Lung (tissue), 17 donors: ENCODE measurements at places on chromosomes 2 and 18. TPM values are rescaled to one million over a fixed set of nuclear protein-coding genes. Genes with fewer than 3 reads are reported as not detected.

DNA sequence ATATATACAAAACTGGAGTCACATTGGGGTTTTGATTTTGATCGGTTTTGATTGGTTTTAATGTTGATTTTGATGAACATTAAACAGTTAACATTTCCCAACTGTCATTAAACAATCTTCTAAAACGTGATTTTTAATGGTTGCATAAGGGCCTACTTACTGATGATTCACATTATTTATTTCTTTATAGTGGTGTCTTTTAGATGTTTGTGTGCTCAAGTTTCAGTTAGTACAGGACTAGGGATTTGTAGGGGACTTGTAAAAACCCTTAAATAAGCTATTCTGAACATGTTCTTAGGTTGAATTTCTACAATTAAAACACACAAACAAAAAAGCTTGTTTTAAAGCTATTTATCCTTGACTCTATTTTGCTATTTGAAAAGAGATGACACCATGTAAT, 61.6 kb downstream of the TTC21B start:
- DNase-seq: no peak

DNA sequence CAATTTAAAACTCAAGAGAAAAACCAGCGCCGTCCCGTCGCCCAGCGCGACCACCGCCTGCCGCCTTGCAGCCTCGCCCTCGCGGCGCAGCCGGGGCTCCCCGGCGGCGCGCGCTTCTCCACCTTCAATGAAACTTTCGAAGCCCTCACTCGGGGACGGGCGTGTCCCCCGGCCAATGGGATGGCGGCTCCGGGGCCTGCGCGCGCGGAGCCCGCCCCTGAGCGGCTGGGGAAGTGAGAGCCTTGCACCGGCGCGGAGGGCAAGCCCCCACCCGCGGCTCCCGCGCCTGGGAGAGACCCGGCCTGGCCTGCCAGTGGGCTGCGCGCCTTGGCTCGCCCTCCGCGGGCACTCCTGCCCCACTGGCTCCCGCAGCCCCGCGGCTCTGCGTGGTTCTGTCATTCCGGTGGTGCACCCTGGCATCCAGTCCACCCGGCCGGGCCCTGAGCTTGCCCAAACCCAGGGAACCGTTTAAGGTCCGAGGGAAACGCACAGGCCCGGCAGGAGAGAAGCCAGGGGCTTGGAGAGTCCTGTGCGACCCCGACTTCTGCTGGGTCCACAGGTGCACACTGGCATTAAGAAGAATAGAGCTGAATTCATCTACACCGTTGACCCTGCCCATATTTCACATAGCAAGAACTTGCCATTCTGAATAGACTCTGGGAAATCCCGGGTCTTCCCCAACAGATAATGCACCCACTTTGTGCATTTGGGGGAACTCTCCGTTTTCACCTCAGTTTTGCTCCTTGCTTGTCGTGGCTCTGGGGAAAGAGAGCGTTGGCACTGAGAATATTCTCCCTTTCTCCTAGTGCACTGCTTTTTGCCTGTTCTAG, at the start of gene PIEZO2:
TSS of gene PIEZO2 (minus strand) at position 129 of the 830 bp plus-strand sequence. CDS start 981 bp downstream, outside the sequence.
- DNase-seq: peak; percentile 92

DNA sequence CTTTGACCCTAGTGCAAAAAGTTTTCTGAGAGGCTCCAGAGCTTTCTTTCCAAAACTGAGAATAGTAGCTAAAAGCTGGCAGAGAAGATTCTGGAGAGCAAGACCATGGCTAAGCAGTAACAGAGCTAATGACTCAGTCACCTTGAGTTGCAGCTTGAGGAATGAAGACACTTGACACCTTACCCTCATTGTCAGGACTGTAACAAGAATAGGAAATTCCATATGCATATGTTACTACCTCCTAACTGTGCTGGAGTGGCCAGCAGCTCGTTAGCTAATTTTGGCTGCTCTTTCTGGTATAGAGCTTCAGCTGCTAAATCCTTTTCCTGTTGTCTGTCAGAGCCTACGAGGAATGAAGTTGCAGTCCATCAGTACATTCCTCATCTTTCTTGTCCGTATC, 68.6 kb upstream of the LHCGR start:
- no peak for DNase-seq

DNA sequence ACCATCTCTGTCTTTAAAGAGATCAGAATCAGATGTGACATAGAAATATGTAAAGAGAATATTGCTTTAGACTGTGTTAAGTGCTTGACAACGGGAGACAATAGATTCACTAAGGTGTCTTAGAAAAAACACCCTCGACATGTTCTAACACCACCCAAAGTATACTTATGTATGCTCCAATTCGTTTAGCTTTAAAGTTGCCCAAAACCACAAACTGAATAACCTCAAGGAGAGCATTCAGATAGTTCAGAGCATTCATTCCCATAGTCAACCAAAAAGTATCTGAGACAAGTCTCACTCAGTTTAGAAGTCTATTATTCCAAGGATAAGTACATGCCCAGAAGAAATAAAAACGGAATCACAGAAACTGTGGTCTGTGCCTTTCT, 96.4 kb downstream of the KYNU start:
- DNase-seq: no peak

DNA sequence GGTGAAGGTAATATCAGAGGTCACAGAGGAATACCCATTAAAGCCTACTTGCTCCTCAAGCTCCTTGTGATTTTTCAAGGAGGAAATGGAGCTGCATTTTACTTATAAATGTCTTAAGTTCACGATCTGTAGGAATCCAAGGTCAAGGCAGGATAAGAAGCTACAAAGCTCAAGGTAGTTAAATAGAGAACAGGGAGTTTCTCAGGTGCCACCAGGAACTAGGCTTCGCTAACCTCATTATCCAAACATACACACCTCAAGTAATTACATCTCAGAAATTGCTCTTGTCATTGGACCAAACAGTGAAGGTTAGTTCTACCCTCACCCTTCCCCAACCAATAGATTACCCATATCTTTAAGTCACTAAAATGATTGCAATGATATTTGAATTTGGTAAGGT, 317.4 kb upstream of the HNRNPA3 start:
- DNase-seq: no peak

DNA sequence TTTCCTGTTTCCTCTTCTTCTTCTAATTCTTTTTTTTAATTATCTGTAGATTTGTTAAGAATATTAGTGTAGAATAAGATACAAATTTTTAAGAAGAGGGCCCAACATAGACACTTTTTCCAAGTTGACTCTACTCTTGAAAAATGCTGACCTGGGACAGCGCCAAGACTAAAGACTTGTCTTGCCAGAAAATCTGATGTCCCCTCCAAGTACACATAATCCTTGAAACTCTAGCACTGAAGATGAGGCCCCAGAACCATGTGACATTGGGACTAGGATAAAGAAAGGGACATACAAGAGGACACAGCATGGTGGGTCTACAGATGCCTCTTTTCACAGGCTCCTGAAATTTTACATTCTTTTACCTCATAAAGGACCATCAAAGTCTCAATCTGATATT, 271.6 kb upstream of the SESTD1 start:
- no peak for DNase-seq

GRCh38 chr18:32732165-32732564, 40.7 kb downstream of the KLHL14 start:
- DNase-seq: no peak

DNA sequence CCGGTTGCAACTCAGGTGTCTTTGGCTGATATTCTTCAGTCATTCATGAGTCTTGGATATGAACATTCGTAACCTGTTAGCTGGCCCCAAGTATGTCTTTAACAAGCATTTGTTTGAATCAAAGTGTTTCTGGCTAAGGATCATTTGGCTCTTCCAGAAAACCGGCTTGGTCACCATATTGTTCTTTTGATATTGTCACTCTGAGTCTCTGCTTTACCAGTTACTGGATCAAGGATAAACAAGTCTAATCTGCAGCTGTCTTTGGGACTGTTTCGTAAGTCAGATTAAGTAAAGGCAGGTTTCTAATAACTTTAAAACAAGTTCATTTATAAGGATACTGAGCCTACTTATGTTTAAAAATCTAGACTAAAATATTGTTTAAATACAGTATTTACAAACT, 49.1 kb downstream of the KDM3A start:
- DNase-seq: no peak

DNA sequence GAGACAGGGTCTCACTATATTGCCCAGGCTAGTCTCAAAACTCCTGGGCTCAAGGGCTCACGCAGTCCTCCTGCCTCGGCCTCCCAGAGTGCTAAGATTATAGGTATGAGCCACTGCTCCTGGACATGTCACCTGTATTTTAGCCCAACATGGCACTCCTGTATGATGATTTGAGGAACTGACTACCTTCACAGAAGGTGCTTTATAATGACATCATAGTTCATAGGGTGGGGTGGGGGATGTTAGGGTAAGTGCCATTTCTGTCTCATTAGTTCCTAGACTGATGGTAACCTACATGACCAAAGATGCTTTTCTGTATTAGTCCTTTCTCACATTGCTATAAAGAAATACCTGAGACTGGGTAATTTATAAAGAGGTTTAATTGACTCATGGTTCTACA, 109.7 kb downstream of the MAP4K4 start:
- no peak for DNase-seq

- DNase-seq: no peak
Measured at GRCh38 chr18:39199231-39199855, 1633.7 kb upstream of the CELF4 start.

- no peak for DNase-seq
Measured at GRCh38 chr2:39476524-39476923, 39.4 kb upstream of the MAP4K3 start.

DNA sequence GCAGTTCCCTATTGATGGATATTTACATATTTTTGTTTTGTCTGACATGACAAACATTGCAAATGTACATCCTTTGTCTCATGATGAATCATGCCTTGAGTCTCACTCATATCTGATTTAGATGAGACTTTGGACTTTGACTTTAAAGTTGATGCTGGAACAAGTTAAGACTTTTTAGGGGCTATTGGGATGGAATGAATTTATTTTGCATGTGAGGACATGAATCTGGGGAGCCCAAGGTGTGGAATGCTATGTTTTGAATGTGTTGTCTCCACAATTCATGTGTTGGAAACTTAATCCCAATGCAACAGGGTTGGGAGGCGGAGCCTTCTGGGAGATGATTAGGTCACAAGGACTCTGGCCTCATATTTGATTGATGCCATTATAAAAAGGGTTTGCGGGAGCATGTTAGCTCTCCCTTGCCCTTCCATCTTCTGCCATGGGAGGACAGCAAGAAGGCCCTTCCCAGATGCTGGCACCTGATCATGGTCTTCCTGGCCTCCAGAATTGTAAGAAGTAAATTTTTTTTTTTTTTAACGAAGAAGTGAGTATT, 29.1 kb upstream of the INO80D start:
- no peak for DNase-seq

IL36RN gene
- polyA plus RNA-seq: 0.01 TPM

GRCh38 chr2:241064802-241065354, 37.2 kb downstream of the MTERF4 start:
- DNase-seq: no peak

GRCh38 chr2:236637686-236638569, 68.3 kb downstream of the ACKR3 start:
- no peak for DNase-seq
